ENCODE measurements at places on chromosomes 11 and 22. TPM values are rescaled to one million over a fixed set of nuclear protein-coding genes. Genes with fewer than 3 reads are reported as not detected.

- DNase-seq: no peak
Observed at GRCh38 chr22:24187731-24188644, 6.7 kb downstream of the SUSD2 start.

- no peak for DNase-seq
Observed at GRCh38 chr11:35077709-35078469, 61.1 kb upstream of the CD44 start.

BBOX1 gene
- not detected for total RNA-seq

GRCh38 chr22:33088418-33088817, 30.2 kb upstream of the SYN3 start:
- DNase-seq: no peak

DNA sequence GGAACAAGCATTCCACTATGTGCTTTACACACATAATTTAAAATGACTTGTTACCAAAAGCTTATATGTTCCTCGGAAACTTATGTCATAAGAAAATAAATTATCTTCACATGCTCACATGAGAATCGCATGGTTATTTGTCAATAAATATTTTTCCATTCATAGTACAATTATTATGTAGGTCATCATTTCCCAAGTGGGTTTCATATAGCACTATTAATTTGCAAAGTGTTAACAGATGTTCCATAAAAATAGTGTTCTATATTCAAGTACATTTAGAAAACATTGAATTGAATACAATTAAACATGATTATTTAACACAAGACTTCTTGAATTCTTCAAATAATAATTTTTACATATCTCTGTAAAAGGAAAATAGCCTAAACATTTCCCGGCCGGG, 23.9 kb downstream of the LRRC4C start:
- DNase-seq: no peak
